Activated T-cell treated with anti-CD3 and anti-CD28 coated beads, Interleukin-2, amount 50 U/mL, for 48 hours (primary cell): ENCODE measurements at places on chromosomes 7 and 10.
A peak's percentile ranks its signal among the peaks of the same experiment; 100 is the strongest.

DNA sequence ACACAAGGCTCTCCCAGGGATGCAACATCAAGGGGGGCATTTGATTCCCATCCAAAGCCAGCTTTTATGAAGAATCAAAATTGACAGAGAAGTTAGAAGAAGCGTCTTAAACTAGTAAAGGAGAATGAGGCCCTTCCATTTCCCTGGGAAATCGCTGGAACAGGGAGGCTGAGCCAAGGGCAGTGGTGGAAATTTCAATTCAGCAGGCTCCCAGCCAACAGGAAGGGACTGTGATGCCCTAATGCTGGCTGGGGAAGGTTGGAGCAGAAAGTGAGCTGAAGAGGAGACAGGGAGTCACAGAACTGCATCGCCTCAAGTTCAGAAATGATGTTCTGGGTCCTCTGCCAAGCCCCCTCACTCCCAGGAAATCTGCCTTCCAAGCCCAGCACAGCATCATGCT lies 517.3 kb downstream of the GRID1 start:
- DNase-seq, result no peak

GRCh38 chr7:94394437-94395140 lies at the start of gene COL1A2:
Gene COL1A2, plus strand, starts transcription at chr7:94394895. Its CDS starts 137 bp downstream, at chr7:94395032.
- DNase-seq, result peak; percentile 21

DNA sequence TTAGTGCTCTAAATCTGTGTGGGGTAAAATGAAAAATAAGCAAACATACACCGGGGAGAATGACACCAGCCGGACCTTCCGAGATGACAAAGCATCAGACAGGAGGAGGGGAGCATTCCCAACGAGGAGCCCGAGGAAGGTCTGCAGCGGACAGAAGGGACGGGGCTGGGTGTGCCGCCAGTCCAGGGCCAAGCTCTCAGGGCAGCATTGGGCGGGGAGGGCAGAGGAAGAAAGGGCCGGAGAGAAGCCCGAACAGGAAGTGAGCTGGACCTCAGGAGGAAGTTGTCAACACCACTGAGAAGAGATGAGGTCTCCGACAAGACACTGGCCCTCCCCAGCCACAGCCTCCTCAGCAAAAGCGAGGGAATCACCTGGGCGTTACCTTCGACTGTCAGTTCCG lies 182.6 kb upstream of the RNF32 start:
- no peak for DNase-seq

GRCh38 chr7:140004672-140005071 lies 58.1 kb downstream of the PARP12 start:
- no peak for DNase-seq

- DNase-seq, result no peak
These were observed 61.0 kb downstream of the VIPR2 start for GRCh38 chr7:159083698-159084068.

- no peak for DNase-seq
These were observed 275.6 kb upstream of the FOXK1 start for GRCh38 chr7:4406288-4407058.

- no peak for DNase-seq
These were observed 113.7 kb upstream of the ANKRD1 start for GRCh38 chr10:91034494-91035159.

GRCh38 chr7:111232249-111233084 lies 141.5 kb downstream of the LRRN3 start:
- DNase-seq, result no peak

DNA sequence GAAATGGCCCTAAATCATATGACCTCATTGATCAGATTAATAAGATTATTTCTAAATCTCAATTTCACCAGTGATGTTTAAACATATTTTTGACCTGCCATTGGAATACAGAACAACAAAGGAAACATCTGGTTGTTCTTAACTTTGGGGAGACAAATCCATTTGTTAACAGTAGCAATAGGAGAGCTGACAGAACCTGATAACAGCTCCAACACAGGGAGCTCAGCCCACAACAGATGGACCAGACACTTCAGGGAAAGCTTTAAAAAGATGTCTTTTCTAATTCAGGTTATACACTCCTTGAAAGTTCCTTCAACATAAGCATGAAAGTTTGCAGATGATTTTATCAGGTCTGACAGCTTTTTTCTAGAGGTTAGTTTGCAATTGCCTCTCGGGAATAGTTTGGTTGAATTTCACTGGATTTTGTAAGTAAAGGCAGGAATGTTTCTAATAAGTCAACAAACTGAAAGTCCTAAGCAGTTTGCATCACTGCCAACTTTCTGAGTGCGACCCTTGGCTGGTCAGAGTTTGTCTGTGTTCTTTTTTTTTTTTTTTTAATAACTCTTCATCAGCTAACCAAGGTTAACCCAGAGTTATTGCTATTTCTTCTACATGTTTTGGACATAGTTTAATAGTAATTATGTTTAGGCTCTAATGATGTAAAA lies 6.5 kb upstream of the MET start:
- no peak for DNase-seq

DNA sequence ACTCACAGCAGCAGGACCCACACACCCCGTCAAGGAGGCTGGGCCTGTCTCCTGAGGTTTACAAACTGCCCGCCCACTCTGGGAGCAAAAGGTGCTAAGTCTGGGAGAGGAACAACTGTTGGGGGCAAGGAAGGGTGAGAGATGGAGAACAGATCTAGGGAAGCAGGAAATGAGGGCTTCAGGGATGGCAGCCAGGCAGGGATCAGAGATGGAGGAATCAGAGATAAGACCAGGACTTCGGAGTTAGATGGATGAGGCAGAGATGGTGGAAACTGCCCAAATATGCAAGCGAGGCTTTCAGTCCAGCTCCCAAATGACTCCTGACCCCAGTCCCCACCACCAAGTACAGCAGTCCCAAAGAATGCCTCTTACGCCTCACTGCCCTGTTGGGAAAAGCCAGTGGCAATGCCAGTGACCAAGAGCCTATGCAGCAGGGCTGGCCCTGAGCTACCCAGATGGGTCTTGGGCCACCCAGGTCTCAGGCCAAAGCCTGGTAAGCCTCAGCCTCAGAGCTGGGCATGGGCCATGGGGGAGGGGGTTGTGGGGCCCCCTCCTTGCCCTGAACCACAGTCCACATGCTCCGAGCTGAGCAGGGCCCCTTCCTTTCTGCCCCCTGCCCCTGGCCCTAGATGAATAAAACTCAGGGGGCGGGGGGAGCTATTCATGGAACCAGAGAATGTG lies 39.5 kb upstream of the SLF2 start:
- no peak for DNase-seq

GRCh38 chr7:73850781-73851207 lies 8.5 kb upstream of the METTL27 start:
- no peak for DNase-seq

DNA sequence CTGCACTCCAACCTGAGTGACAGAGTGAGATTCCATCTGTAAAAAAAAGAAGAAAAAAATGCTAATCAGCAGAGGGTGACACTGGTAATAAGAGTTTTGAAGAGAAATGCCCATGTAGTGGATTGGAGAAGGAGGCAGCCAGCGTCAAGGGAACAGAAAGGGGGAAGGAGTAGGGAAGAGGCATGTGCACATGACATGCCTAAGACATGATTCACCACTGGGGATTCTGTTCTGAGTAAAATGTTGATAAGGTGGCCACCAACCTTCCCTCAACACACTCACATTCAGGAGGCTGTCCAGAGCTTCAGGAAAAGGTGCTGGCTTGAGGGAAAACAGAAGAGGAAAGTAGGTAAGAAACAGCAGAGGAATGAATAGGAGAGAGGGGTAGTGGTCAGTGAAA lies 39.9 kb downstream of the AKR1D1 start:
- no peak for DNase-seq

DNA sequence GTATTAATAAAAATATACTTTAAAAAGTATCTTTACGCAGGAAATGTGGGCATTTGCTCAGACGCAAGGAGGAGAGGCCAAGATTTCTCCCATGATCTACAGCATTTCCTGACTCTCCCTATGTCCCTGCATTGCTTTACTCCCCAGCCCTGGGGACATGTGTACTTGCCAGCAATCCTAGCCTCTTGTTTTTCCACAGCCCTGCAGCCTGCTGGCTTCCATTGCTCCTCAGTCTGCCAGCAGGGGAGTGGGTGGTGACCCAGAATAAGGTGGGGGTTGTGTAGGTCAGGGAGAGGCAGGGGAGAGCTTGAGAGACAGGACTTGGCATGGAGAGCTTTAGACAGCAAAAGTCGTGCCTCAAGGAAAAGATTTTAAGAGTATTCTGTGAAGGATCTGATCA lies 307.7 kb downstream of the CDK14 start:
- DNase-seq, result no peak

- peak; percentile 45 for DNase-seq
These were observed 437.6 kb upstream of the ZMIZ1 start for GRCh38 chr10:78630944-78631838.

DNA sequence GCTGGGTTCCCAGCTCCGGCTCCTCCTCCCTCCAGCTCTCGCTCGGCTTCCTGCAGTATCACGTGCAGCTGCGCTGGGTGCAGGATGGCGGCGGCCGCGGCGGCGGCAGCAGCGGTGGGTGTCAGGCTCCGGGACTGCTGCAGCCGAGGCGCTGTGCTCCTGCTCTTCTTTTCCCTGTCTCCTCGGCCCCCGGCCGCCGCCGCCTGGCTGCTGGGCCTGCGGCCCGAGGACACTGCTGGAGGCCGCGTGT lies at the start of gene CNNM1:
CNNM1 (plus strand) TSS at position 53 of the 250 bp plus-strand sequence; CDS start at position 85, 32 bp downstream.
- DNase-seq, result peak; percentile 60

DNA sequence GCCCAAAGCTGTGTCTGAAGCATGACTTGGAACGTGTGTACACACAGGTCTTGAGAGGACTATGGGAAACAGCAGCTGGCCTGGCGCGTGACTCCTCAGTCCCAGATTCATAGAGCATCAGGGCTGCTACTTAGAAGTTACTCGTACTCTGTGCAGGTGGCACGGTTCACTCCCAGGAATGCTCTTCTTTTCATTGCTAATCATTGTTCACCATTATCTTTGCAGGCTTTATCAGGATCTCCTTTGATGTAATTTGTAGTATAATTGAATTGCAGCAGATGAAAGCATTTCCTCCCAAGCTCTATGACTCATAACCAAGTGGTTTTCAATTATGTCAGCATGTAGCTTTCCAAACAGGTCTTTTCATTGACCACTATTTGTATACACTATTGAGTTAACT lies 938.9 kb downstream of the NRG3 start:
- no peak for DNase-seq

DNA sequence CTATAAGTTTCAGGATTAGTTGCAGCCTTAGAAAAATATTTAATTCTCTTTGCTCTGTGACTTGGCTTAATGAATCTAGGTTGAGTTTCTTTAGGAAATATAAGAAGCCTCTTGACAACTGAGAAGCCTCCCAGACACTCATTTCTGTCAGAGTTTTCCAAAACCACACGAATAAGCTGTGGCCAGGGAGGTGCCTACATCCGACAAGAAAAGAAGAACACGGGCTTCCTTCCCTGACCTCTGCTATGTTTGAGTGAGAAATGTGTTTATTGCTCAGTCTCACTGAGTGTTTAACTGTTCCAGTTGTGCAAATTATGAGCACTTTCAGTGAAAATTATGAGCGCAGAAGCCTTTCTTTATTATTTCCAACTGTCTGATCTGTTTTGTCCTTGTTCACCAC lies 105.0 kb downstream of the TRIL start:
- no peak for DNase-seq

GRCh38 chr10:22702348-22702747 lies 12.0 kb downstream of the PIP4K2A start:
- DNase-seq, result no peak

DNA sequence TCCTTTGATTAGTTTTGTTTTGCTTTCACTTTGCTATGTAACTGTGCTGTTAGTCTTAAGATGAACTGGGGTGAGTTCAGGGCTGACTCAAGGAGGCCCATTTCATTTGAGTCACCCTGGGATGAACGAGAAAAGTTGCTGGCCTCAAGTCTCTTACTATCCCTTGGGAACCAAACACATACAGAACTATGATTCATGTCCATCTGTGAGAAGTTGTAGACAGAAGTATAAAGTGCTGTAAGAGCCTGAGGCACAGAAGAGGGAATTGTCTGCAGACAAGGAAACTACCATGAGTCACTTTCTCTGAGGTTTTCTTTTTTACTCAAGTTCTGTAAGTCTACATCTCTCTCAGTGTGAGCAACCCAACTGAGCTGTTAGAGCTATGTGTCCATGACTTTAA lies 179.8 kb upstream of the CSTF2T start:
- peak; percentile 37 for DNase-seq

GRCh38 chr7:85033263-85033662 lies 153.6 kb downstream of the SEMA3D start:
- DNase-seq, result no peak
